Thoracic aorta (tissue), 2 donors: ENCODE measurements at places on chromosomes 5 and 9.

GRCh38 chr9:6590334-6590733 is 55.2 kb downstream of the GLDC start:
- no peaks in the 10 kb centered on the region for H3K4me1 ChIP-seq
- H3K4me3 ChIP-seq = no peak overlapping the region
- H3K36me3 ChIP-seq = no peaks in the 10 kb centered on the region
- H3K27me3 ChIP-seq = no peaks in the 10 kb centered on the region
- DNase-seq = no peak

- no peaks in the 10 kb centered on the region for H3K4me1 ChIP-seq
- no peak overlapping the region for H3K27ac ChIP-seq
- no peak overlapping the region for H3K4me3 ChIP-seq
- no peak for DNase-seq
- H3K36me3 ChIP-seq = no peaks in the 10 kb centered on the region
These were observed 745.0 kb upstream of the ACO1 start for GRCh38 chr9:31639451-31639850.

DNA sequence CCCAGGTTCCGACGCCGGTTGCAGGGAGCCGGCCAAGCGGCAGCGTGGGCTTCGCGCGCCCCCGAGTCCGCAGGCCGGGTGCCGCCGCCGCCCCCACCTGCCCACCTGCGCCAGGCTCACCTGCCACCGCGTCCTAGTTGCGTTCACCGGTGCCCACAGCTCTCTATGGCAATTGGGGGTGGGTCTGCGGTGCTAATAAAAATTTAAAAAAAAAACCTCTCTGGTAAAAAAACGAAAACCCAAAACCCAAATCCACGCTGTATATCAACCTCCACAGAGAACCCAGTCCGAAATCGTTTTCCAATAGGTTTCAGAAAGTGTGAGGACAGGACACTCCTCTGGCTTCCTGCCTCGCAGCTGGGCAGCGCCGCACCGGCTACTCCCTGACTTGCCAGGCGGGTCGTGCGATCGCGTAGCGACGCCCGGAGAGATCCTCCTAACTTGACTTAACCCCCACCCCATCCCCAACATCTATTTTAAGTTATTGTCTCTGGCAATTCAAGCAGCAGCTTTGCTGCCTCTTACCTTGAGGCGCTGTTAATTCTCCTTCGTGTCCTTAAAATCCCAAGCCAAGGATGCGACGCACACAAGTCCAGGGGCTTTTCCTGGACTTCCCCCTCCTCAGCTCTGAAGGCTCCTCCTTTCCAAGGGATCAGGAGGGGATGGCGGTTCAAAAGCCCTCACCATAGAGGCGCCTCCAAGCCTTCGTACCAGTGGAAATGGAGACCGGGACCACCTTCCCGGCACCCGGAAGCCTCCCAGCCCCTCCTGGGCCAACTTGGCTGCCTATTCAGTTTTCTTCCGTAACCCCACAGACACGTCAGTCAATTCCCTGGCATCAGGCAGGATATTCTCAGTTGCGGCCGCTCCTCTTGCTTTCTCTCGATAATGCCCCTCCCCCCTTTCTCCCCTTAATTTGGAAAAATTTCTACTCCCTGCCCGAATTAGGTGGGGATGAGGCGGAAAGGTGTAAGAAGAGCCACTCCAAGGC is 1639.4 kb upstream of the C9orf72 start:
- no peak for DNase-seq
- H3K4me3 ChIP-seq = peak overlapping the region; percentile 60
- H3K27me3 ChIP-seq = peaks cover 5% of the 10 kb centered on the region
- H3K36me3 ChIP-seq = no peaks in the 10 kb centered on the region

DNA sequence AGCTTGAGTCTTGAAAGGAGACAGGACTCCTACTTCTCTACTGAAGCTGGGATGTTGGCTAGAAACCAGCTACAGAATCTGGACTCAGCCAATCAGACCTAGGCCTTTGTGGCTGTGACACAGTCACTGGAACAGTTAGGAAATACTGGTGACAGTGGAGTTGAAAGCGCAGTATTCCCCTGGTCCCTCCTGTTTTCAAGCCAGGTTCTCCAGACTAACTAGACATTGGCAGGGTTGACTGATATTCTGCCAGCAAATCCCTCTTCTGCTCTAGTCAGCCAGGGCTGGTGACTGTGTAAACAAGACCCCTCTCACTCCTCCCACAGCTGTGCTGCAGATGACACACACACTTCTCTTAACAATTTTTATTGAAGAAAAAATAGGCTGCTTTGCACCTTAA is 8.7 kb downstream of the SHROOM1 start:
- no peaks in the 10 kb centered on the region for H3K27me3 ChIP-seq
- H3K36me3 ChIP-seq = no peaks in the 10 kb centered on the region
- H3K27ac ChIP-seq = no peak overlapping the region
- no peaks in the 10 kb centered on the region for H3K4me1 ChIP-seq

DNA sequence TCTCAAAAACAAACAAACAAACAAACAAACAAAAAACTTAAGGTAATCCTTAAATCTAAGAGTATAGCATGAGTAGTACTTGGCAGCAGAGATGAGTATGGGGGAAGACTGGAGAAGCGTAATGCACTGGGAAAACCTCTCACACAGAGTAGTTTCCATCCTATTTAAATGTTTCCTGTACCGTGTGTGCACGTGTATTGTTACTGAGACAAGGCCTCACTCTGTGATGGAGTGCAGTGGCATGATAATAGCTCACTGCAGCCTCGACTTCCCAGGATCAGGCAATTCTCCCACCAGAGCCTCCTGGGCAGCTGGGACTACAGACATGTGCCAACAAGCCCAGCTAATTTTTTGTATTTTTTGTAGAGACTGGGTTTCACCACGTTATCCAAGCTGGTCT is 2.9 kb downstream of the UIMC1 start:
- no peaks in the 10 kb centered on the region for H3K36me3 ChIP-seq
- DNase-seq = no peak
- peaks cover 7% of the 10 kb centered on the region for H3K4me1 ChIP-seq
- no peak overlapping the region for H3K4me3 ChIP-seq
- no peaks in the 10 kb centered on the region for H3K27me3 ChIP-seq

DNA sequence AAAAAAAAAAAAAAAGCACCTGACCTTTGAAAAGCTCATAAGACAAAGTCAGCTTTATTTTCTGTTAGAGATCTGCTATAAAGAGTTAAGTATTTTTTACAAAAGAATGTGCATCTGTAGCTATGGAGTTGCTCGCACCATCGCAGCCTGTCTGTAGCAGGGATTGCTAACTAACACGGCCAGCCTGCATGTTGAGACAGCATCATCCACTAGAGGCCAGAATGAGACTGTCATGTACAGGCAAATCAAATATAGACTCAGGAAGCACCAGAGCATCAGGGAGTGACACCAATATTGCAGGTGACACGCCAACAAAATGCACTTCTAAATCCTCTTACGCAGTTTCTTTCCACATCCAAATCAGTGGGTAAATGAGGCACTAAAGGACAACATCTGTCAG is 136.3 kb upstream of the RASEF start:
- no peaks in the 10 kb centered on the region for H3K36me3 ChIP-seq
- H3K27me3 ChIP-seq = peaks cover 7% of the 10 kb centered on the region
- no peak overlapping the region for H3K27ac ChIP-seq

DNA sequence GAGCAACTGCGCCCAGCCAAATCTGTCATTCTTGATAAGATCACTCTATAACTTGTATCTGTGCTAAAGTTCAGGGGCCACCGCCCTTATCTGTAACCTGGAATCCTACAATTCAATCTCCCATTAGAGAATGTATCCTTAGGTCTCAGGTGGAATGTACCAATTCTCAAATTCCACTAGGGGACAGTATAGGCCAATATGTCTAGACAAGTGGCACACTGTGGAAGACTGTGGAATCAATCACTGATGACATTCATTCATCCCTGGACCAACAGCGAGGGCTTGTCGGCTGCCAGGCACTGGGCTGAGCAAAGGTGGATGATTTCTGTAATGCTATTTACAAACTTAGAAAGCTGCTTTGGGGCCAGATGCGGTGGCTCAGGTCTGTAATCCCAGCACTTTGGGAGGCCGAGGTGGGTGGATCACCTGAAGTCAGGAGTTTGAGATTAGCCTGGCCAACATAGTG is 28.7 kb upstream of the MEGF9 start:
- DNase-seq = no peak
- H3K36me3 ChIP-seq = no peaks in the 10 kb centered on the region
- no peak overlapping the region for H3K27ac ChIP-seq
- no peaks in the 10 kb centered on the region for H3K27me3 ChIP-seq

DNA sequence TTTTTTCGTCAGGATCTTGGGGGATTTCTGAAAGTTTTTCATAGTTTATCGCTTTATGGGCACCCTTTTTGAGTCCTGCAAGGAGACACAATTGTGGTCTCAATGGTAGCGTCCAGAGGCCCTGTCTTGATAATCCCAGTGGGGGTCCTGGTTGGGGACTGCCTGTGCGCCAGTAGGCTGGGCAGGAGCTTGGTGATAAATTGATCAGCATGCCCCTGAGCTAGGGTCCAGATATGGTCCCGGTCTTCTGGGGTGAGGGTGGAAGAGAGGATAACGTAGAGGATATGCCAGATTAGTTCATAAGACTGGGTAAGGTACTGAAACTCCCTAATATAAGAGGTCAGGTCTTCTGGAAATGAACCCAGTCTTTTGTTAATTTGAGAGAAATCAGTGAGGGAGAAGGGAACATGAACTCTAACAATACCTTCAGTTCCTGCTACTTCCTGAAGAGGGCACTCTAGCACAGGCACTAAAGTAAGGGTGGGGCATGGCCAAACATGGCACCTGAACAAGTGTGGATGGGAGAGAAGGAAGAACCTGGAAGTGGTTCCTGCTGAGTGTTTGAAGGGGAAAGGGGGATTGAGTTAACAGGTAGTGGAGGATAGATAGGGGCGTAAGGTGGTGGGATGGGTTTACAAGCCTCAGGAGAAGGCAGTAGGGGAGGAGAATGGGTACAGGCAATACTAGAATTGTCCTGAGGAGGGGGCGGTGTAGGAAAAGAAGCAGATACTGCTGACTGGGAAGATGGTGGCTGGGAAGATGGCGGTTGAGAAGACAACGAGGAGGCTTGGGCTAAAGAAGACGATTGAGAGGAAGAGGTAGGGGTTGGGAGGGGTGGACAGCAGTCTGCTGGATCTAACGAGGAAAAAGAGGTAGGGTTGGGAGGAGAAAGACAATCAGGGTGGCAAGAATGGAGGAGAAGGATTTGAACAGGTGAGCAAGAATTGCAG is 33.8 kb upstream of the ANXA2R start:
- peaks cover 10% of the 10 kb centered on the region for H3K36me3 ChIP-seq
- H3K27ac ChIP-seq = no peak overlapping the region
- no peak overlapping the region for H3K4me3 ChIP-seq
- peaks cover 21% of the 10 kb centered on the region for H3K4me1 ChIP-seq
